ENCODE measurements at places on chromosomes 7 and 10.

DNA sequence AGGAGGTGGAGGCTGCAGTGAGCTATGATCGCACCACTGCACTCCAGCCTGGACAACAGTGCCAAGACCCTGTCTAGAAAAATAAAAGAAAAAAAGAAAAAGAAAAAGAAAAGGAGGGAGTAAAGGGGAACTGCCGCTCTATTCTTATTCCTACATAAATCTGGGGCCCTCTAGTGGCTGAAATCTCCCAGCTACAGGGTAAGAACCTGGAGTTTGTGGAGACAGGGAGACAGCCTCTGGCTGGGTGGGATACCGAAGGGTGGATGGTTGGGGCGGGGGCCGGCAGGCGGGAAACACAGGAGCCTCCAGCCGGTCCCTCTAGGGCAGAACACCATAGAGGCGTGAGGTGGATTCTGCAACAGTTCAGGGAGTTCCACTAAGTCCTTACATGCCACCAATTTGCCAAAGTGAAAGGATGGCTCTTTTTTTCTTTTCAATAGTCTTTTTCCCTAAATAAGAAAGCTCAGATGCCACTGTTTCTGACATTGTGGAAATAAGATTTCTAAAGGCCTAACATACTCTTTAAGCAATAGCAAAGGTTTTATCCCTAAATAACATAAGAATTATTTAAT lies 117.3 kb downstream of the SVIL start:
- DNase-seq, result no peak

- DNase-seq, result no peak
These were observed 268.1 kb downstream of the CAMK1D start for GRCh38 chr10:12617191-12618175.

DNA sequence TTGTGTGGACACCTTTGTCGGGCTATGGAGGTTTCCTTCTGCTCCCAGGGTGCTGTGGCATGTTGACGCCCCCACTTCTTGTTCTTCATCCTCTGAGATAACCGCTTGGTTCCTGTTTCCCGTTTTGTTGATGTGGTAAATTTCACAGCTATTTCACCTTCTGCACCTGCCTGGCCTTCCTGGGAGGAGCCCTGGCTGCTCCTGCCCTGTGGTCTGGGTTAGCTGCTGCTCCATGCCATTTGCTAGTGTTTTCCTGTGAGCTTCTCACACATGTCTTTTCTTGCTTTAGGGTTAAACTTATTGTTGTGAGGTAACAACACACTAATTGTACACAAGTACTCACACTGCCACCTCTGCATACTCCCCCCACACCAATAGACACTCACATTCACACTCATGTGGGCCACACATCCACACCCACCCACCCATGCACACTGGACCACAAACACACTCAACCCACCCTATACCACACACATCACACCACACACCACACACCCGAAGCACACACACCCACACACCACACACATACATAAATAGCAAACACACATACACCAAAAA lies 46.5 kb upstream of the MSMB start:
- no peak for DNase-seq

DNA sequence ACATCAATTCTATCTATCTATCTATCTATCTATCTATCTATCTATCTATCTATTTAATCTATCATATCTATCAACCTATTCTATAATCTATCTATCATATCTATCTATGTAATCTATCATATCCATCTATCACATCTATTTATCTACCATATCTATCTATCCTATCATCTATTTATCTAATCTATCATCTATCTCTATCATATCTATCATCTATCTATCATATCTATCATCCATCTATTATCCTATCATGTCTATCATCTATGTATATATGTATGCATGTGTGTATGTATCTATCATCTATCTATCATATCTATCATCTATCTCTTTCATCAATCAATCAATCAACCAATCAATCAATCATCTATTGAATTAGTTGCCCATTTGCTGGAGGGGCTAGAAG lies 159.3 kb upstream of the GALNT17 start:
- DNase-seq, result no peak

- no peak for DNase-seq
These were observed 31.2 kb downstream of the LANCL2 start for GRCh38 chr7:55396233-55396785.

- DNase-seq, result no peak
These were observed 40.5 kb upstream of the ZNF107 start for GRCh38 chr7:64625114-64626082.

GRCh38 chr7:158111049-158111751 lies 476.4 kb downstream of the PTPRN2 start:
- DNase-seq, result no peak

DNA sequence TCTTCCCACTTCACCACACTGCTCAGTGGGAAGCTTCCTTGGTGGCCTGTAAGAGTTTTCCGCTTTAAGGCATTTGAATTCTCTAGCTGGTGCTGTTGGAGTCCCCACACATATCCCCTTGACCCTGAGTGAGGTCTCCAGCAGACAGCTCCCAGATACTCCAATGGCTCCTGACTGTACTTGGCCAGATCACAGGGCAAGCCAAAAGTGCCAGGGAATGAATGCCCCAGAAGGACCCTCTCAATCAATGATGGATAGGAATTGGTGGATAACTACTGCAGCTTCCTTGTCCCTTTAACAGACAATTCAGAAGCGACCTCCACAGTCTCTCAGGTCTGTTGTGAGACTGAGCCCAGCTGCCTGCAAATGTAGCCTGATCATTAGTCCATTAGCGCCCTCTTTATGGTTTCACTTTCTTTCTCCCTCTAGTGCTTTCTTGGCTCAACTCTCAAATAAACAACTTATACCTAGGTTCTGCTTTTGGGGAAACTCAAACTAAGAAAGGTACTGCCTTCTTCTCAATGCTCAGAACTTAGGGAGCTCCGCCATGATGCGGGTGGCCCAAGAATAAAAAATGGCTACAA lies 283.0 kb downstream of the TCF7L2 start:
- no peak for DNase-seq

DNA sequence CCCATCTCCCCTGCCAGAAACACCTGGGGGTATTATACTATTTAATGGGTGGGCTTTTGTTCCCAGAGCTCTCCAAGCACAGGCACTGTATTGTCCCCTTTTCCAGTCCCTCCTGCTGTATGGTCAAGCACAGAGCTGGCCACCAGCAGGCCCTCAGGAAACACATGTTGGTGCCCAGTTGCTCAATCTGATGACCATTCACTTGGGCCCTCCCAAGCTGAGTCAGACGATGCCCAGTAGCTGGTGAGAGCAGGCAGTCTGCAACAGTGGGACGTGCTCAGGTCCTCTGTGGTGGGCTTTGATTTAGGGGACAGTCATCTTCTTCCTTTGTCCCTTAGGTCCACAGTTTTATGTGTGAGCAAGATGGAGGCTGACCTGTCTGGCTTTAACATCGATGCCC lies 11.8 kb downstream of the SFXN2 start:
- no peak for DNase-seq

DNA sequence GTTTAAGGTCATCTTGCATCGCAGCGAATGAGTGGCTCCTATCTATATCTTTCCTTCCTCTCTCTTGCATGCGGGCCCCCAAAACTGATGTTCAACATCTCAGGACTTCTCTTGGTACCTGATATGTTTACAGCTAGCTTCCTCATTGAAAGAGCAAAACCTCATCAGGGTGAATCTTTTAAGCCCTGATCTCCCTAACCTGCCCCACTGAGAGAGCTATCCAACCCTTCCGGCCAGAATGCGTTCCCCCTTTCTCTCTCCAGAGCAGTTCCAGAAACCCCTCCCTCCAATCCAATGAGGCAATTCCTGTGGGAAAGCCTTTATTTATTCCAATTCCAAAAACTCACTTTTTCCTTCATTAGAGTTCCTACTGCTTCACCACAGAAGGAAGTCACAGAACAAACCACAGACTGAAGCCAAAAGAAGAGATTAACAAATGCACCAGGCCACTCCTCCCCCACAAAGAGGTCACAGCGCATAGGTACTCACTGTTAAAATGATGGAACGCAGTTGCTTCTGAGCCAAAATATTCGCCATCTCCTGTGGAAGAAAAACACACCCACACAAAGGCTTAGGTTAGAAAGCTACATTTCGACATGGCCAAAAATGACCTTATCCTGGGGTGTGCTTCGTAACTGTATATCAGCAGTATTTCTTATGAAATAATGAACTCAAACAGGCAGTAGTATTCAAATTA lies 232.4 kb downstream of the ELMO1 start:
- no peak for DNase-seq

DNA sequence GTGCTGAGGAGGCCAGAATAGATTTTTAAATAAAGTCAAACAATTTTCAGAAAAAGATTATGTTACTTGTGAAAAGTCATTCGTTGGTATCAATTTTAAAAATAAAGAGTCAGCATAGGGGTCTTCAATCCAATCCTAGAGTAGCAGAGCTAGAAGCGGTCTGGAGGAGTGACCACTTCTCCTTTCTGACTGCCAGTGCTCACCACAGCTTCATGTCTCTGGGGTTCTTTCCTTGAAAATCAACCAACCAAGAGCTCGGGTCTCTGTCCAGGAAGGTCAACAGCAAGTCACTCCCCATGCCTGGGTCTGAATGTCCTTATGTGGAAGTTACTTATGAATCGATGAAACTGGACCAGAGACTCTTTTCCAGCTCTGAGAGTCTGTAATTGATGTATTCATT lies 14.3 kb downstream of the PTPRN2 start:
- DNase-seq, result no peak

- DNase-seq, result no peak
These were observed 41.8 kb upstream of the HERPUD2 start for GRCh38 chr7:35736725-35737124.

DNA sequence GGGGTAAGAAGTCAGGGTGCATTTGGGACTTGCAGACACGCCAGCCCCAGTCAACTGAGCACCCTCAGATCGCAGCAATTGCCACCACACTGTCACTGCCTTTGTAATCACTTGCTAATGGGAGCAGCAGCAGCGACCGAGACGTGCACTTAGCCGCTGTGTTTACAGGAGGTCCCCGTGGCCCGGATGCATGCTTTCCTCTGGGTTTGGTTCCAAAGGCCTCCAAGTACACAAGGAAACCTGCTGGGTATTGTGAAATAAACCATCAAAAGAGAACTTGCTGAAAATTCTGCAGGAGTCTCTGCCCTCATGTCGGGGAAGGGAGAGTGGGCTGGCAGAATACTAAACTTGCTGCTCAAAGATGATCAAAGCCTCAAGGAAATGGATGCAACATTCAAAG lies 341.7 kb downstream of the DNAJB6 start:
- no peak for DNase-seq

GRCh38 chr7:83457022-83457892 lies 191.7 kb downstream of the SEMA3E start:
- no peak for DNase-seq

GRCh38 chr10:118692872-118693271 lies 61.9 kb downstream of the CACUL1 start:
- DNase-seq, result no peak

DNA sequence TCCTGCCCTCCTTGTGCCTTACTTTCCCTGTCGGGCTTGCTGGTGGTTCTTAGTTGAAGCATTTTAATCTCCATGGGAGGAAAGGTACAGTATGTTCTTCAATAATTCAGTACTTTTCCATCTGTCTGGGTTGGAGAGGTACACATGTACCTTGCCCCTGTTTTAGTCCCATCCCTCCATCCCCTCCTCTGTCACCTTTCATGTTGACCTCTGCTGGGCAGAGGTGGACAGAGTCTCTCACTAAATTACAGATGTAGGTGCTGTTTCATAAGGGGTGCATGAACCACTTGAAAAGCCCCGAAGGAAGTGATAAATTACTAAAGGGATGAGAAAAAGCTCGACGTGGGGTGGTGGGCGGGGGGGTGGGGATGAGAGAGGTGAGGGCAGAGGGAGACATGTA lies 5.4 kb downstream of the AGFG2 start:
- DNase-seq, result no peak

GRCh38 chr10:102654969-102655368 lies 10.7 kb downstream of the TRIM8 start:
- DNase-seq, result no peak

- DNase-seq, result no peak
These were observed 70.1 kb upstream of the CAMK1D start for GRCh38 chr10:12279281-12279680.

GRCh38 chr7:19851504-19851903 lies 78.1 kb upstream of the TMEM196 start:
- no peak for DNase-seq

- DNase-seq, result no peak
These were observed 28.3 kb downstream of the HIPK2 start for GRCh38 chr7:139749545-139749944.

GRCh38 chr7:101084865-101085161 lies 468 bp upstream of the TRIM56 start:
- DNase-seq, result no peak

- DNase-seq, result no peak
These were observed 26.8 kb downstream of the WNT16 start for GRCh38 chr7:121355574-121355973.

- DNase-seq, result no peak
These were observed 85.9 kb downstream of the VTI1A start for GRCh38 chr10:112532956-112533355.

- no peak for DNase-seq
These were observed 66.7 kb upstream of the PODXL start for GRCh38 chr7:131623154-131623553.

DNA sequence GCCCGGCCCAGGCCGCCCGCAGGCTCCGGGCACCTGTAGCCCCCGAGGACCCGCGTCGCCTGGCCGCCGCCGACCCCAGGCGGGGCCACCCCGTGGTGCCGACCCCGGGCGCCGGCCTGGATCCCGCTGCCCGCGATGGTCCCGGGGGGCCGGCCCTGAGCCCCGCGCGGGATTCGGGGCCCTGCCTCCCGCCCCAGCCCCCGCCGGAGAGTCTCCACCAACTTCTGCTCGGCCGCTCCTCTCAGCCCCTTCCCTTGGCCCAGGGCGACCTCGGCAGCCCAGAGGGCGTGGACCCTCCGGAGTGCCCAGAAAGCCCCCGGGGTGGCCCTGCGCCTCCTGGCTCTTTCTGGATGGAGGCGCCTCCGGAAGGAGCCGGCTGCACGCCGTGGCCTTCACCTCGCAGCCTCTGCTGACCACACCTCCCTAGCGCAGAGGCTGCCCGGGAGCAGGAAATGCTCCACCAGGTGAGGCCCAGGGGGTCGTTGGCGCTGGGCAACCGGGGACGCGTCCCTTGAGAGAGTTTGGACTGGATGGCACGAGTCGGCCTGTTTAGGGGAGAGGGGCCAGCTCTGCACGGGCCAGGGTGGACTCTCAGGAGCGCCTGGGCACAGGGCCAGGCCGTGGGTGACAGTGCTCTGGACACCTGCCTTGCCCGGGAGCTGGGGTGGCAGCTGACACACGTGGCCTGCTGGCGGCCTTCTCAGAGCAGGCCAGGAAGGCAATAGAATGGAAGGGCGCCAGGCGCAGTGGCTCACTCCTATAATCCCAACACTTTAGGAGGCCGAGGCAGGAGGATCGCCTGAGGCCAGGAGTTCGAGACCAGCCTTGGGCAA lies 529 bp downstream of the ZNF853 start:
- no peak for DNase-seq

DNA sequence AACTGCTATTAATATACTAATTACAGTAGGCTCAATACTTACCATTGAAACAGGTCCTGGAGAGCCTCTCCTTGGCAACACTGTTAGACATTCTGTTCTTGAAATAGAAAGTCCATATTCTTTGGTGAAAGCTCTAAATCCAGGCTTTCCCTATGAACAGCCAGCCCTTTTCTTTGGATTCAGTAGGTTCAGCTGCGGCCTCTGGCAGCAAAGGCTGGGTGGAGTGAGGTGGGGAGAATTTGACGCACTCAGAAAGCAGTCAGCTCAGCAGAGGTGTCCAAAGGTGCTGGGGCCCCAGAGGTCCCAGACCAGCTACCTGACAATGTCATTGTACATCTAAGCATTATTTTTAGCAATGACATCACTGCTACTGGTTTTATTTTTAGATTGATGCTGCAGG lies 146.1 kb downstream of the GRK5 start:
- no peak for DNase-seq
